Activated T-helper 2 cell treated with anti-CD3 and anti-CD28 coated beads, Interferon-gamma antibody, Interleukin-2, Interleukin-4, amounts not matched to agents 10 μg/mL and 5 μg/mL and 100 μg/mL, durations not matched to agents 14 hours and 24 hours and 36 hours (primary cell): ENCODE measurements at places on chromosomes 7 and 10. TPM values are rescaled to one million over a fixed set of nuclear protein-coding genes. Genes with fewer than 3 reads are reported as not detected.

GRCh38 chr10:38007991-38008390 is 2.5 kb upstream of the ZNF33A start:
- DNase-seq = no peak

- DNase-seq = no peak
These were observed 32.6 kb downstream of the NEUROD6 start for GRCh38 chr7:31307972-31308371.

- DNase-seq = no peak
These were observed 31.0 kb upstream of the PFKP start for GRCh38 chr10:3036155-3037021.

- DNase-seq = no peak
These were observed 99.1 kb downstream of the SND1 start for GRCh38 chr7:127751062-127751461.

DNA sequence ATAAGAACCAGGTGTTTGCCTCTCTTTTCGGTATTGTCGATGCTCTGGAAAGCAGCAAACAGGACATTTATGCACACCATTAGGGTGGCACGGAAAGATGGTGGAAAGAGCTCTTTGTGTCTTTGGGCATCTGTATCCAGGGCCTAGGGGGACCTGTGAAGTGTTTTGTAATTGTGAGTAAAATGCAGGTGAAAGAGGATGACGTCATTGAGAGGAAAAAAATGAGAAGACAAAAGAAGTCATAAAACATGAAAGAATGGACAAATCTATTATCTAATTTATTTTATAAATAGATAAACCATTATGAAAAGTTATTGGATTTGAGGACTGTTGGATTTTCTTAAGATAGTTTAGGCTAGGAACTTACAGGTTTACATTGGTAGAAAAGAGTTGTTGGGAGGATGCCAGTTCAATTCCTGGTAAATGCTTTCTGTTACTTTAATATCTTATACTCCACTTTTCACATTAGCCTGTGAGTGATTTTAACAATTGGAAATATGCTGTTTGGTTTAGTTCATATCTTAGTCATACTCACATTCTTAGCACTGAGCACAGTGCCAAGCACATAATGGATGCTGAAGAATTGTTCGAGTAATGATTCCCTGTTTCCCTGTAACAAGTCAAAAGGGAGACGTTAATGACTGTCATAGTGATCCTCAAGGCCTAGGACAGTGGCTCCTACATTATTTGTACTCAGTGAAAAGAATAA is 62.6 kb downstream of the EXOC4 start:
- no peak for DNase-seq

Gene TMEM178B
- 0.30 and 0.41 TPM in 2 replicates for total RNA-seq

Gene PPP1R17
- not detected in 2 replicates for total RNA-seq

DNA sequence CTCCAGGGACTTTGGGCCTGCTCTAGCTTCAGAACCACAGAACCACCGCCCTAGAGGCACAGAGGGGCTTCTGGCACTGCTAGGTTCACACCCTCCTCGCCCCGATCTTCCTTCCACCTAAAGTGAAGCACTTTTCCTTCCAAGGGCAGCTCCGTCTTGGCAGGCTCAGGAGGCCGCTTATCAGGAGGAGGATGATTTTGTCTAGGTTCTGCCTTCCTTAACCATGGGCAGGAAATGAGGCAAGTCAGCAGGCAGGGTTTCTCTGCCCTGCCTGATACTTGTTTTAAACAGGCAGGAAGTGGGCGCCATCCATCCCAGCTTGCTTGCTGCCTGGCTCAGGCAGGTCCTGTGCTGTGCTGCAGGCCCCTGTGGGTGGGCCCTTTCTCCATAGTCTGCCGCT is 8.3 kb upstream of the ATP6V0E2 start:
- peak; percentile 55 for DNase-seq

- DNase-seq = no peak
These were observed 704.0 kb upstream of the LRRN3 start for GRCh38 chr7:110386913-110387312.

DNA sequence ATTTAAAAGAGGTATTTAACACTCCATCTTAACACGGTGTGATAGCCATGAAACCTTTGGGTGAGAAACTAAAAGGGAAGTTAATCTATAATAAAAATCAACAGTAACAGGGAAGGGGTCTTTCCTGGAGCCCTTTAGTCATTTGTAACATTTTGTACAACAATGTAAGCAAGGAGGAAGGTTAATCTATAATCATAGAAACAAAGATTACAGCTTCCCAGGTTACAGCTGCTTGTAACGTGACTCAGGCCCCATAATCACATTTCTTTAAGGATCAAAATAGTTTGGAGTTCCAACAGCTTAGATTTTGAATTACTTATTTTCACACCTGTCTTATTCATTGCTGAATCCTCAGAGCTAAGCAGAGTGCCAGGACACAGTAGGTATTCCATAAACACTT is 17.9 kb upstream of the CC2D2B start:
- no peak for DNase-seq

Gene LRRC61
- 22.7 and 25.8 TPM in 2 replicates for total RNA-seq

DNA sequence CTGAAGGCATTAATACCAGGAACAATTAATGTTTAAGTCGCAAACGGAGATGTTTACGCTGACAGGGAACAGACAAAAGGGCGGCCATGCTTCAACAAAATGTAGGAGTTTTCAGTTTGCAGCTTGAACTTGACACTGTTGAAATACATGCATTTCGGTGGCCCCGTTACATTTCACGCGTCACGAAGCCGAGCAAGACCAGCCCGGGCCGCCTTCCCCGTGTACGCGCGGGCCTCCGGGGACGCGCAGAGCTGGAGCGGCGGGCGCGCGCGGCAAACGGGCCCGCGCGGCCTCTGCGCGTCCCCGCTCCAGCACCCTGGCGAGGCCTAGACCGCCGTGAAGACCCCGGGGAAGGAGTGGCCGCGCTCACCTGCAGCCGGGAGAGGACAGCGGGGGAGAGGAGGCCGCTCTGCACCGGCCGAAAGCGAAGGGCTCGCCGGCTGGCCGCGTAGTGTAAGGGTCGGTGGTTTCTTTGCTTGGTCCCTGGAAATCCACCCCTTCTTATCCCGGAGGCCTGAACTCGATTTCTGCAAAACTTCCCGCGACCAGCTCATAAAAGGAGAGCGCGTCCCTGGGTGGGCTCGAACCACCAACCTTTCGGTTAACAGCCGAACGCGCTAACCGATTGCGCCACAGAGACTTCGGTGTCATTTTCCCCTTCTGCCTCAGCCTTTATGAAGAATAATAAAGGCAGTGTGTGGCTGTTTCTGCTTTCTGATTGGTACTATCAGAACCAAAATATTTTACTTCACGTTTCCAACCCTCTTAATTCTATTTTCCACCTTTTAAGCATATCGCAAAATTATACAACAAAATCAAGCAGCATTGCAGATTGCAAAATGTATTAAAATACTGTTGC is 11.4 kb upstream of the EBLN1 start:
- DNase-seq = peak; percentile 82

GRCh38 chr7:81420526-81421226 is 349.2 kb downstream of the HGF start:
- DNase-seq = no peak

GRCh38 chr7:38224392-38224791 is 46.3 kb downstream of the STARD3NL start:
- DNase-seq = no peak

- no peak for DNase-seq
These were observed 316.3 kb downstream of the PARD3 start for GRCh38 chr10:34498821-34499220.

DNA sequence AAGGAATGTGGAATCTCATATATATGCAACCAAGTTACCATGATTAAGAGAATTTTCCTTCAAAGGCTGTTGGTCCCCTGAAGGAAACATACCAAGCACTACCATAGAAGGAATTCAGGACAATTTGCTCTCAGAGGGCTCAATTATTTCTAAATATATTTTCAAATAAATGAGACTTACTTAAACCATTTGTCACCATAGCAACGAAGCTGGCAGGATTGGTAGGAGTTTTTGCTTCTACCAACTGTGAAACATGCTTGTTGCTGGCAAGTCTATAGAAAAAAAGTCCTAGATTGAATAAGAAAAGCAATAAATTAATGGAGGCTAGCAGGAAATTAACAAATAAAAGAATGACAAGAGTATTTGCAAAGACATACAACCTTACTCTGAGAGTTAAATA is 156.9 kb upstream of the NPSR1 start:
- DNase-seq = no peak
